Effector CD4-positive, alpha-beta T cell (primary cell): ENCODE measurements at places on chromosomes 1 and 21.

DNA sequence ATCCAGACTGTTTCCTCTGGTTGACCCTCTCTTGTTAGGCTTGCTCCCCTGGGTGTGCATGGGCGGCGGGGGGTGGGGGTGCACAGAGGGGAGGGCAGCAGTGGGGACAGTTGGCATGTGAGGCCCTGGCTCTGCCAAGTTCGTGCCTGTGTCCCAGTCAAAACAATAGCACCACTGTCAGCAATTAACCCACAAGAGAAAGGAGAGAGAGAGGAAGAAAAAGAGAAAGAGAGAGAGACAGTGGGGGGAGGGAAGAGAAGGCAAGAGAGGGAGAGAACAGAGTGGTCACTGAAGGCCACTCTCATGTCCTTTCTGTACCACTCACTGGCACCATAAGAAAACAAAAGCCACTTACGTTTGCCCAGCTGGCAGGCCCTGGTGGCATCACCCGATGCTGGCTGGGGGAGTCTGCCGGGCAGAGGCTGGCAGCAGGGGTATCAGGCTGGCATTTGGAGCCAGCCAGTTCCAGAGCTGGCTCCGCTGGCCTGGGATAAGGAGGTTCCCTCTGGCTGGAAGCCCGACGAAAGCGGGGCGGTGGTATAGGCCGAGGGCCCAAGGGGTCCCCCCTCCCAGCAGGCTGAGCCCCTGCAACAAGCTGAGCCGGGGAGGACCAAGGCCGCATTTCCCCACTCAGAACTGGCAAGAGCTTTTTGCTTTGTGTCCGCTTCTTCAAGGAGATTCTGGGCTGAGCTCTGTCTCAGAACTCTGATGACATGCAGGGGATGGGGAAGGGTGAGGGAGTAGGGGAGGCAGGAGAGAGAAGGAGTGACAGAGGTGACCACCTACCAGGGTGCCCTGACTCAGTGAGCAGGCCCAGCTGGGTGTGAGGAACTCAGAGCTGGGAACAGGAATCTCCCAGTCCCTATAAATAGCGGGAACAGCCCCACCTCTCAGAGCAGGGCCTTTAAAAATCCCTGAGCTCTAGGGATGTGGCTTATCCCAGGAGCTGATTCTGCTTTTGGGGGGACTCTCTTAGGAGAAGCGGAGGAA is 27.9 kb downstream of the PIK3C2B start:
- DNase-seq: no peak

- no peak for DNase-seq
Measured at GRCh38 chr1:109404838-109405237, 7.1 kb upstream of the SORT1 start.

DNA sequence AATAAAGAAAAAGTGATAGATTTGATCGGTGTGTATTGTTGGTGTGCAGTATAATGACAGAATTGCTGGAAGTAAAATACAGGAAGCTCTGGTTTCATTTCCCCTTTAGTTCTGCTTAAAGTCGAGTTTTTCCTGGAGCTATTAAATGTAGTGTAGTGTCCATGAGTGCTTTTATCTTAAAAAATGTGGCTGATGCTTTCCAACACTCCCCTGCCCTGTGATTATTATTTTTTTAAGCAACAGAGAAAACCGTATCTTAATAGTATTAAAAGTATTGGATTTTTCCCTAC is 1.1 kb downstream of the LGALS8 start:
- DNase-seq: no peak

GRCh38 chr1:2363847-2364513 is 27.4 kb downstream of the MORN1 start:
- DNase-seq: no peak

DNA sequence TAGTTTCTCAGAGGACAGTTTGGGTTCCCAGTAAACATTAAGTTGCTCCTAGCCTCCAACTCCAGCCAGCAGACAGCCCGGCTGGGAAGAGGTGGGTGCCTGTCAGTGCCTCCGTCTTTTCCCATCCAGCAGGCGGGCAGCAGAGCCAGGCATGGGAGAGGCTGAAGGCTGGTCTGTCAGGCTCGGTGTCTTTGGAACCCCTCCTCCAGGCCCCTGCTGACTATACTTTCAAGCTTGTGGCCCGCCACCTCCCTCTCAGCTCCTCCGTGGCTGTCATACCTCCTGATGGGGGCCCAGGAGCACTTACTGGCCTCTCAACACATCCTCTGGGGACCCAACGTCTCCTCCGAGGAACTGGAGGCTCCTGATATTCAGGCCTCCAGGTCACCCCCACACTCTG is 140.9 kb downstream of the ACTL8 start:
- no peak for DNase-seq

DNA sequence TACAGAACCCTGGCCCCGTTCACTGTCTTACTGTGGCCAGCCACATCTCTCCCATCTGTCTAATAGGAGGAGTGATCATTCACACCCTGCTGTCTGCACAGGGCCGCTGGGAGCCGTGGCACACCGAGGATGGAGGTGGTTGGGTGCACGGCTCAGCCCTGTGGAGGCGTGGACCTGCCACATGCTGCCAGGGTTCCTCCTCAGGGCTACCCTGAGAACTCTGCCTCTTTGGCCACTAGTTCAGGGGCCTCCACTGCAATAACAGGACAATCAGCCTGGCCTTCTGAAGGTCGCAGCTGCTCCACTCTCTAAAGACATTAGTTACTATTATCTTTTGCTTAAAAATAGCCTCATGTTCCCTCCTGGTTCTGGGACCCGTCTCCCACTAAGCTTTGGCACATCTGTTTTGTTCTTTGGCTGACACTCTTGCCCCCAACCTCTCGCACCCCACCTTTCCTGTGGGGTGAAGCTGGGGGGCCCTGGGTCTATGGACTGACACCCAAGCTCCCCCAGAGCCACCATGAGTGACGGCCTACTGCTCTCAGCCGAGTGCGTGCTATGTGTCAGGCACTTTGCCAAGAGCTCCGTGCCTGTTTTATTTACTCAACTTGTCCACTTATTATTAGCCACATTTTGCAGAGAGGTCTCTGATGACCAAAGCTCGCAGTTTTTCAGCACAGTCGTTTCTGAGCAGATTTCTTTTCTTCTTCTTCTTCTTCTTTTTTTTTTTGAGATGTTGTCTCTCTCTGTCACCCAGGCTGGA is 66.3 kb downstream of the ARHGEF10L start:
- DNase-seq: no peak

- no peak for DNase-seq
Measured at GRCh38 chr1:245971711-245972085, 535.4 kb downstream of the SMYD3 start.

DNA sequence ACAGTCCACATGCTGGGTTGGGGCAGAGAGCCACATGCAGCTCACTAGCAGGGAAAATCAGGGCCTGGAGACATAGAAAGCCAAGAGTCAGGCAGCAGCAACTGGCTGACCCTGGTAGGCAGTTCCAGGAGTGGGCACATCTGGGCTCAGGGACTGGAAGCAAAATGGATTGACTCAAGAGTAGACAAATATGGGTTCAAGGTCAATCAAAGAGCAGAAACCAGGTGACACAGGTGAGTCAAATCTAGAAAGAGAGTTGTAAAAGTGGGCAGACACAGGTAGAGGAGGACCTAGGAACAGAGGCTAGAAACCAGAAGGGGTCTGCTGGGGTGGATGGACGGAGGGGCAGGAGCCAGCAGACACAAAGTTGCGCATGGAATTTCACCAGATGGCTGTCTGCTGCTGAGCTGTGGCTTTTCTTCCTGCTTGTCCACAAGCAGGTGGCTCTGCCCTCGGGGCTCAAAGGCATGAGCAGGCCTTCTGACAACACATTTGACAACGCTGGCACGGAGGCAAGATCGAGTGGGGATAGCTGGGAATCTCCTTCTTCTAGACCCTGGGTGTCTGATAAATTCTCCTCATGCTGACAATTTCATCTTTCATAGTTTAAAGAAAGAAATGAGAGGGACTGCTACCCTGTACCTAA is 40.8 kb upstream of the IGSF3 start:
- DNase-seq: no peak

- DNase-seq: no peak
Measured at GRCh38 chr1:83882906-83883305, 116.0 kb downstream of the TTLL7 start.

DNA sequence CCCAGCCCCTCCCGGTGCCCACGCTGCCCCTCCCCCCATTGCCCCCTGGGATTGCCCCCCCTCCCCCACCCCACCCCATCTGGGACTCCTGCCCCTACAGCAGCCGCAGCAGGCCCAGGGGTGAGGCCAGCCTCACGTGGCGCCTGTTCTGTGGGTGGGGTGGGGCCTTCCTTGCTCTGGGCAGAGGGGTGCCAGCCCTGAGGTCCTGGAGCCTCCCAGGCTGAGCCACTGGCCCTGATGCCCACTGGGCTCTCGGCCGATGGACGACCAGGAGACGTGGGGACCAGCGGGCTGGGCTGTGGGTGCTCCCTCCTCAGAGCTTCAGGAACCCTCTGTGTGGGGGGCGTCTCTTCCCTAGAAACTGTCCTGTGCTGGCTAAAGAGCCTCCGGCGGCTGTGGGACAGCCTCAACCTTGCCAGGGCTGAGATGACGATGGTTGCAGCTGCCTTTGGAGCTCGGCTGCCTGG is 5.8 kb upstream of the C1orf159 start:
- DNase-seq: no peak

DNA sequence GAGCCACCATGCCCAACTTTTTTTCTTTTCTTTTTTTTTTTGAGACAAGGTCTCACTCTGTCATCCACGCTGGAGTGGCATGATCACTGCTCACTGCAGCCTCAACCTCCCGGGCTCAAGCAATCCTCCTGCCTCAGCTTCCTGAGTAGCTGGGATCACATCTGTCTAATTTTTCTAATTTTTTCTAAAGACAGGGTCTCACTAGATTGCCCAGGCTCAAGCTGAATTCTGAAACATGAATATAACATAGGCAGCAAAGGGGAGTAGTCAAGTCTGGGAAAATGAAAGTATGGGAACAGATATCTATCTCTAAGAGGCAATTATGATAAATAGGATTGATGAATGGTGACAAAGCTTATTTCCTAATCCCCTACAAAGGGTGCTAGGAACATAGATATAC is 7.3 kb upstream of the CMPK1 start:
- no peak for DNase-seq

GRCh38 chr1:48671578-48671977 is 105.1 kb downstream of the BEND5 start:
- no peak for DNase-seq

- DNase-seq: no peak
Measured at GRCh38 chr1:100622966-100623762, 85.2 kb downstream of the GPR88 start.

DNA sequence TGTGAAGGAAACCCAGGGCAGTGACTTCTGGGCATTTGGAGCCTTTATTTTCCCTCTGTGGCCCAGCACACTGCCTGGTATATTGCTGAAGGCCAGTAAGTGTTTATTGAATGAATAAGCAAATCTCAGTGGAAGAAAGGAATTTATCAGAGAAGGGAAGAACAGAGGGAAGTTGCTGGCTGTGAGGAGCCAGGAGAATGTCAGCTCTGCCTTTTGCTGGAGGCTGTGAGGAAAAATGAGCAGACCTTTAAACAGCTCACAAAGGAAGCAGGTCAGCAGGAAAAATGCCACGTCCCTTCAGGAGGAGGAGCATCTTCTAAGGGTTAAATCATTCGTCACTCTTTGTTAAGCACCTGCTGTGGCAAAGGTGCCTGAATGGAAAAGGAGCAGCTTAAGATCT is 75.9 kb downstream of the GIPC2 start:
- no peak for DNase-seq

DNA sequence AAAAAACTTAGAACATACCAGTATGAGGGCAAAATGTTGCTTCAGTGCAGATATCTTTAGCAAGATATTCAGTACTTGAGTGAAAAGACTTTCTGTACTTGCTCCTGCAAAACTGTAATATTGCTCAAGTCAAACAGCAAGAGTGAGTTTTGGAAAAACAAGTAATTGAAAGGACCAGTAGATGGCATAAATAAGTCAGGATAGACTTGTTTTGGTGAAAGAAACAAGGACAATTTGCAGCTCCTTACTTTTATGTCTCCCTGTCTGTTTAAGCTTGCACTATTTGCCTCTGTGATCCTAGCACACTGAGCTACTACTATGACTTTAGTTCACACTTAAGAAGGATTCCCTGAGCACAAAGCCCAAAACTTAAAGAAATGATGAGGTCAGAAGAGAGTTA is 39.1 kb downstream of the IFI44 start:
- DNase-seq: no peak

DNA sequence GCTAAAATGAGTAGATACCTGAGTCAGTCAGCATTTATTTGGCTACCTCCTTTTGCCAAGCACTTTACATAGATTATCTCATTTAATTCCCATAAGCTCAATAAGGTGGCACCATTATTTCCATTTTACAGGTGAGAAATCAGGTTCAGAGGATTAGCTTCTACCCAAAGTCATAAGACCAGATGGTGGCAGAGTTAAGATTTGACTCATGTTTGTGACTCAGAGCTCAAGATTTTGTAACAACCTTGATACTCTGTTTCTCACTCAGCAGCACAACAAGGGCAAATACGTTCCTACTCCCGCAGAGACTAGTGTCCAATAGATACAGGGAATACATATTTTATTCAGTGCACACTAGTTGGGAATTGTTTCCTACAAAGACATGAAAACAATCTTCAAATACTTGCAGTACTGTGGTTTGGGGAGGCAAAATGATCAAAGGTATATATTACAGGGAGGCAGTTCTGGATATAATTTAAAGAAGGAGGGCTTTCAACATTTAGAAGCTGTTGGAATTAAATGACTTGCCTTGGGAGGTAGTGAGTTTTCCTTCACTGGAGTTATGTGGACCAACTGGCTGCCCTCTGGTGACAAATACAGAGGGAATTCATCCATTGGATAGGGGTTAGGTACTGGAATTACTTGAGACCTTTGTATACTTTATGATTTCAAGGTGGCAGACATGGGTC is 3.6 kb downstream of the LEPR start:
- no peak for DNase-seq

DNA sequence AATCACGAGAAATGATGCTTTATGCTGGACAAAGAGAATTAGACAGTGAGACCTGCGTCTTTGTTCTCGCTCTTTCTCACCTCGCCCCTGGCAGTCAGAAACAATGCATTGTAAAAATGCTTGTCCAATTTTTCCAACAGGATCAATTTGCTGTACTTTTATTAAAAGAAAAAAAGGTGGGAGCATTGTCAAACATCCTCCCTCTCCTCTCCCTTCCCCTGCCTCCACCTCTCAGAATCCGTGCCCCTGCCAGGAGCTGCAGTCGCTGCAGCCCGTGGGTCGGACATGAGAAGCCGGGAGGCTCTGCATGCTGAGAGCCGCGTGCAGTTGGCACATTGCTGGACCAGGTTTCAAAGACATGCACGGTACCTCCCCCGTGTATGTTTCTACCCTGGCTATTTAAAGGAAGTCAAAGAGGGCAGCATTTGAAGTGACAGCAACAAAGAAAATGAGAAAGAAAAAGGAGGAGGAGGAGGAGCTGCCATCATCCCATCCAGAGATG is 161.0 kb upstream of the KAZN start:
- no peak for DNase-seq

- no peak for DNase-seq
Measured at GRCh38 chr21:32537569-32537881, 47.8 kb downstream of the TCP10L start.

GRCh38 chr1:240811256-240811655 is 199.3 kb upstream of the GREM2 start:
- no peak for DNase-seq
